Prostate gland (tissue), 2 donors: ENCODE measurements at places on chromosomes 2 and 18. TPM values are rescaled to one million over a fixed set of nuclear protein-coding genes. Genes with fewer than 3 reads are reported as not detected.

DNA sequence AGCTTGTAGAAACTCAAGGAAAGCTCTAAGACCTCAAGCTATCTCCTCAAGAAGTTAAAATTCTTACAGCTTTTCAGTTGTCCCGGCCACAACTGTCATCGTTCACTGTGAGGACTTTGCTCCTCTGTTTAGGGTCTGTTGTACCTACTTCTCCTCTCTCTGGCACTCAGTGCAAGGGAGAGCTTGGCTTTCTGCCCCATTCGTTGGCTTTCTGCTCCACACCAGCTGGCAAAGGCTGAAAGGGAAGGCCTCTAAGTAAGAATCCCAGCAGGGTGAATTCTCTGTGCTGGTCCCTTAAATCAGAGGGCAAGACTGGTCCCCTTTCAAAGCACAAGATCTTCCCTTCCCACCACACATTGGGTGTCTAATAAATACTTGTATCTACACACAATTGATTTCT lies 17.3 kb downstream of the ZBTB7C start:
- DNase-seq, result peak; percentile 21
- no peak overlapping the region for H3K4me3 ChIP-seq
- no peaks in the 10 kb centered on the region for H3K4me1 ChIP-seq
- peaks cover 3% of the 10 kb centered on the region for H3K27me3 ChIP-seq
- no peaks in the 10 kb centered on the region for H3K36me3 ChIP-seq
- H3K27ac ChIP-seq, result no peak overlapping the region

MSTN gene
- 0.34 TPM for total RNA-seq

SDC1 gene
- 103 TPM for total RNA-seq

HOXD4 gene
- total RNA-seq, result 1.2 TPM

DNA sequence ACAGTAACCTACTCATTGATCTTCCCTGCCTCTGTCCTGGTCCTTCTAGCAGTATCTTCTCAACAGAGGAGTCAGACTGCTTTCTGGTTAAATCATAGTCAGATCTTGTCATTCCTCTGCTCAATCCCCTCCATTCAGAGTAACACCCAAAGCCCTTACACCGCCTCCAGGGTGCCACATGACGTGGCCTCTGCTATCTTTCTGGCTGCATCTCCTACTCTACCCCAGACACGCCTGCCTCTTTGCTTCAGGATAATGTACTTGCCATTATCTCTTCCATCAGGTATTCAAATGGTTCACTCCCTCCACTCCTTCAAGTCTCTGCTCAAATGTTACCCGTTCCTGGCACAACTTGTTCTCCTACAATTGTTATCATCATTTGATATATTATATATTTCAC lies 36.3 kb upstream of the ACVR2A start:
- DNase-seq, result no peak
- H3K36me3 ChIP-seq, result no peaks in the 10 kb centered on the region
- no peaks in the 10 kb centered on the region for H3K4me1 ChIP-seq
- H3K27me3 ChIP-seq, result no peaks in the 10 kb centered on the region
- H3K27ac ChIP-seq, result no peak overlapping the region
